ENCODE measurements at places on chromosomes 1 and 21.

GRCh38 chr21:44778983-44779382 is 22.6 kb downstream of the UBE2G2 start:
- no peak for DNase-seq

- DNase-seq = no peak
Observed at GRCh38 chr1:166258017-166258416, 91.2 kb upstream of the FAM78B start.

DNA sequence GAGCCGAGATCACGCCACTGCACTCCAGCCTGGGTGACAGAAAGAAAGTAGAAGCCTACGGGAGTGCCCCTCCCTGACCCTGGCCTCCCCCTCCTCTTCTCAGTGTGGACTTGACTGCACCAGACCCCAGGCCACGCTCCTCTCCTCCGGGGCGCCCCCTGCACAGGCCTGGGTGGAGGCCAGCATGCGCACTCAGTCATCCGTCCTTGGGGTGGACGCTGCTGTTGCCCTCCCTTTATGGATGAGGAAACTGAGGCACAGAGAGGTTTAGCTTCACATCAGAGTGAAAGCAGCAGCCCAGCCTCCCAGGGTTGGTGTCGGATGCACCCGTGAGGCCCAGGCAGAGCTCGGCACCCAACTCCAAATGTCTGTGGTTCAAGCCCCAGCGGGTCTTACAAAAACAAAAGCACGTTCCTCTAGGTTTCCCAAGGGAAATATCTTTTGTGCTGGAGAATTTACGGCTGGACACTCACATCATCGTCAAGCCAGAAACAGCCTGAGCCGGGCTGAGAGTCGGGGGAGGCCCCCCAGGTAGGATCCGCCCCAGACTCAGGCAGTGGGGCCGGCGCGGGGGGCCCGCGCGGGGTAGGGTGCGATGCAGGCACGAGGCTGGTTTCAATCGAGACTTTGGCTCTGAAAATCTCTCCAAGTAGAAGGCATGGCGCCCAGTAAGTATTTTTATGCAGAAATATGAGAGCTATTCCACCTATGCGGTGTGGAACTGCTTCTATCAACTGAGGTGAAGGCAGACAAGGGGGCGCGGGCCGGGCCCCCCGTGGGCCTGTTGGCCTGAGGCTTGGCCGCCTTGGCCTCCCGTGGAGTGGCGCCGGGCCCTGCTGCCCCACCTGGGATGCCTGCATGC is 36.6 kb downstream of the MORN1 start:
- DNase-seq = no peak

DNA sequence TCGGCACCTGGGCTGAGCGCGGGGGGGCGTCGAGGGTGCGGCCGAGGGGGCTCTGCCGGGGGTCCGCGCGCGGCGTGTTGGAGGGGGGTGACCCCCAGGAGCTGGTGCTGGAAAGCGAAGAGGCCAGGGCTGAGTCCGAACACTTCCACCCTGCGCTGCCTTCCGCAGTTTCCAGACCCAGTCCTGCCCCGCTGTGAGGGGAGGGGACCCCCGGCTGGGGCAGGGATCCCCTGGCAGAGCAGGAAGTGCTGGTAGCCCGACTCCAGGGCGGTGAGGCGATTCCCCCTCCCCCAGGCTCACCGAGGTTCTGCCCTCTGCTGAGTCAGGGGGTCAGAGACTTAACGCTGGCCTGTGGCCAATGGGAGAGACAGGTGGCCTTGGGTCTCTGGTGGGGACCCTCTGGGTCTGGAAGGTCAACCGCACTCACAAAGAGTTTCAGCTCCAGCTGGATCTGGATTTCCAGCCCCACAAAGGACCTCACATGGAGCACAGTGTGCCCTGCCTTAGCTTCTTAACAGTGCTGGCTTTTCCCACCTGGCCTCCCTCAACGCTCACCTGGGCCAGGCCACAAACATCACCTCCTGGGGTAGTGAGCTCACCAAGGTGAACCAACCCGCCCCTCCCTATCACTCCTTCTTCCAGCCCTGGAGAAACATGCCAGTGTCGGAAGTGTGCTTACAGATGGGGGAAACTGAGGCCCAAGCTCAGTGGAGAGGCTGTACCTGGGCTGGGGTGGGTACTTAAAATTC is 39.8 kb upstream of the SYNC start:
- DNase-seq = no peak

DNA sequence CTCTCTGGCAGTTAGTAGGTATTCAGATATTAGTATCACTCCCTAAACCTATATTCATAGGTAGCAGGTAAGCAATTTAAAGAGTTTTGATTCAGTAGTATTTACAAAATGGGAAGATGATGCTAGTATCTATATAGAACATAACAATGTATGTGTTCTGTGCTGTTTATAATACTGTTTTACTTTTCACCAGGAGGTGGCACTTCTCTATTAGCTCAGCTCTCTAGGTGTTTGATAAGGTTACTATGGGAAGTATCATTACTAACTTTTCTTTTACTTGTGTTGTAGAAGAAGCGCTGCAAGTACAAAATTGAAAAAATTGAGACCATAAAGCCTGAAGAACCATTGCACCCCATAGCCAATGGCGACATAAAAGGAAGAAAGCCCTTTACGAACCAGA is 49.4 kb upstream of the FASLG start:
- no peak for DNase-seq

- DNase-seq = no peak
Observed at GRCh38 chr1:101290922-101291561, 54.2 kb downstream of the S1PR1 start.

GRCh38 chr1:244044423-244044822 is 6.7 kb upstream of the ZBTB18 start:
- no peak for DNase-seq

Data from AG04449 (cell line).